Germinal center (tissue), 1 donor: ENCODE measurements at places on chromosomes 2 and 18.

GRCh38 chr2:30259827-30260679 is 28.7 kb downstream of the LBH start:
- no peak for DNase-seq

DNA sequence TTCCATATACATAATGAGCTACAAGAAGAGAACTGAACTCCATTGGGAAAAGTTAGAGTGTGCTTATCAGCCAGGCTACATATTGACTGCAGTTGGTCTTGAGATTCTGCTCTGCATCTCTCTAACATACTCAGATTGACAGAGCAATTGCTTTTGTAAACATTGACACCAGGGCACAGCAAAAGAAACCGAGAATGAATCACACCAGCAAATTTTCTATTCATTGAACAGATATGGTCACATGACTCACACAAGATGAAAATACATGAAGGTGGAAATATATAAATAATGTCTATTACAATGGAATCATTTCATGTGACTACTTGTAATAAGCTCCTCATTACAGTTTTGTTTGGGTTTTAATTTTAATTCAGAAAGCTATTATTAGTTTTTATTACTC is 691.9 kb upstream of the TMEFF2 start:
- DNase-seq = no peak

- no peak for DNase-seq
Observed at GRCh38 chr2:216526939-216527338, 28.3 kb downstream of the RPL37A start.

DNA sequence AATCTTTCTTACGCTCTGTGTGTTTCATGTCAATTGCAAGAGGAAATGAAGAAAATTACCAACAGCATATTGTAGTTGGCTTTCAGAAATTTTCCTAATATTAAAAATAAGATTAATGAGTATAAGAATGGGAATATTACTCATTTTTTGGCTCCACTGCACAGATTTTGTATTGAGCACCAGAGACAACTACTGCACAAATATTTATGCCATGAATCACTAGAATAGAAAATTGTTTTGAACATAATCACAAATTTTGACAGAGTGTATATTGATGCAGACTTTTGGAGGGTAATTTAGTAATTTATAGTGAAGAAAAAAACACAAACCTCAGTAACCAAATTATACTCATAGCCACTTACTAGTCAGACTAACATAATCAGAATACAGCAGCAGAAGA is 118.3 kb downstream of the DOK6 start:
- no peak for DNase-seq

DNA sequence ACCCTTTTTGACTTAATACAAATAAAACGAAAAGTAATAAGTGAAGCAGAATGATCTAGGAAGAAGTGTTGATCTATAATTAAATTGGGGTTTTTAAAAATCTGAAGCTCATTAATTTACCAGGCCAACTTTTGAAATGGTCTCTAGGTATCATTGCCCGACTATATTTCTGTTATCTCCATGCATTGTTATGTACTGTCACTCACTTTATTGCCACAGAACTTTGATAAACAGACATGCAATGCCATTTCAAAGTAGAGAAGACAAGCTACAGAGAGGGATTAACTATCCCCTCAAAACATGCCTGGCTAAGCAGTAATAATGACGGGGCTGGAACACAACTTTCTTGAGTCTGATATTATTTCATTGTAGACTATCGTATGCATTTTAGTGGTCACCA is 147.6 kb upstream of the ITGA4 start:
- no peak for DNase-seq

DNA sequence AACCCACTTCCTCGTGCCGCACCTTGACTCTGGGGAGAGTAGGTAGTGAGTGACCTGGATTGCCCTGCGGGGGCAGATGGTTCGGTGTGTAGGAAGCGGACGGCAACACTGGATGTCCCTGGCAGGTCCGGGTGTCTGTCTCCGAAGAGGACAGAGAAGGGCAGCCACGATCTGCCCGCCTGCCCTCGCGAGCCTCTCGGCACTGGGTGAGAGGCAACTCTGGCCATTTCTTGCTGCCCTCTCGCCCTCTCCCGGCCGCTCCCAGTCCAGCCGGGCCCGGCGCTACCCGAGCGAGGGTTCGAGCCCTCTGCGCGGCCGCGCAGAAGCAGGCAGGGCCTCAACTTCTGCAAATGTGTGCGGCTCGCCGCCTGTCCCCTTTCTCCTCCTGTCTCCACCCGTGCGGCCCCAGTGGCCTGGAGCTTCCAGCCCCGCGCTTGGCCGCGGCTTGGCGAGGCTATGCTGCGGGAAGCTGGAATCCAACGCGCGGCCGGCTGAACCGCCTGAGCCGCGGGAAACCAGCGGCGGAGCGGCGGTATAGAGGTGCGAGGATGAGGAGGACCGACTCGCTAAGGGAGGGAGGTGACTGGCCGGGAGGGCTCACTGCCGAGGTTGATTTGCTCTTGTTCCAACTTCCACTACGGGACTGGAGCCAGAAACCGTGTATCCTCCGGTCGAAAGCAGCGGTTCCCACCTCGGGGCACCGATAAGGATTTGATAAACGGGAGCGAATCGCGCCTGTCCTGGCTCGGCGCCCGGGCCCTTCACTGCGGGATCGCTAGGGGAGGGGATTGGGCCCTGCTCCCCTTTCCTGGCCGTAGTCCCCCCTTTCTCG is 1.5 kb downstream of the EPAS1 start:
- DNase-seq = peak; percentile 40

DNA sequence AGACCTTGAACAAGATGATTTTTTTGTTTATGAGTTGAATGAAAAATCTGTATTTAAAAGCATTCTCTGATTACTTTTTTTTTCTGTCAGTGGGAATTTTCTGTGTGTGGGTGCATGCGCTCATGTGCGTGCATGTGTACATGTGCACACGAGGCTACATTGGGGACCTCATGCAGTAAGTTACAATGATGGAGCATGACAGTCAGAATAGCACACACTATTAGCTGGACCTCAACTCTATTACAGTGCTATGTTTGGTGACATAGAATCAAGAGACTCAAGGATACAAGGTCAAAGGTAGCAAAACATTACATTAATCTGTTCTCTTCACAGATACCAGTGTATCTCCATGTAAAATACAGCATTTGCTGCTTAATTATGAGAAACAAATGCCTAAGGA is 276.8 kb upstream of the FIGN start:
- no peak for DNase-seq

DNA sequence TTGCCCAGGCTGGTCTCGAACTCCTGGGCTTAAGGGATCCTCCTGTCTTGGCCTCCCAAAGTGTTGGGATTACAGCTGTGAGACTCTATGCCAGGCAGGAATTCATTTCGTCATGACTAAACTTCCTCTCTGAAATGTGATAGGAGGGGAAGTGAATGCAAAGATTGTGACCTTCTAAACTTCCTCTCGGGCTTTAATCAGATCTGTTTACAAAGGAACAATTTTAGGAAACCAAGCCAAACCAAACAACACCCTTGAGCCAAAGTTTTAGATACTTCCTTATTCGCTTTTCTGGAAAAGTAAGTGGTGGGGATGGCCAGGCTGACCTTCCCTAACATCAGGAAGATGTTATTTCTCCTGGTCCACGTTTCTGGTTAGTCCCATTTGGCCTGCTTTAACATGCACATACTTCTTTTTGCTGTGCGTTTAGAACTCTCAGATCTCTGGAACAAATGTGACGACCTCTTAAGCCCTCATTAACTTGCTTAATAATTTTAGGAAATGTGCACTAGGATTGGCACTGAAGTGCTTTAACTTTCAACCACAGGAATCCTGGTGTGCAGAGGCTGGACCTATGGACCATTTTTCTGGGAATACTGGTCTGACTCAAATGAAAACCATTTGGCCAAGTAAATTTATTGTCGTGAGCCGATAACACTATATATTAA is 33.2 kb upstream of the YES1 start:
- no peak for DNase-seq

DNA sequence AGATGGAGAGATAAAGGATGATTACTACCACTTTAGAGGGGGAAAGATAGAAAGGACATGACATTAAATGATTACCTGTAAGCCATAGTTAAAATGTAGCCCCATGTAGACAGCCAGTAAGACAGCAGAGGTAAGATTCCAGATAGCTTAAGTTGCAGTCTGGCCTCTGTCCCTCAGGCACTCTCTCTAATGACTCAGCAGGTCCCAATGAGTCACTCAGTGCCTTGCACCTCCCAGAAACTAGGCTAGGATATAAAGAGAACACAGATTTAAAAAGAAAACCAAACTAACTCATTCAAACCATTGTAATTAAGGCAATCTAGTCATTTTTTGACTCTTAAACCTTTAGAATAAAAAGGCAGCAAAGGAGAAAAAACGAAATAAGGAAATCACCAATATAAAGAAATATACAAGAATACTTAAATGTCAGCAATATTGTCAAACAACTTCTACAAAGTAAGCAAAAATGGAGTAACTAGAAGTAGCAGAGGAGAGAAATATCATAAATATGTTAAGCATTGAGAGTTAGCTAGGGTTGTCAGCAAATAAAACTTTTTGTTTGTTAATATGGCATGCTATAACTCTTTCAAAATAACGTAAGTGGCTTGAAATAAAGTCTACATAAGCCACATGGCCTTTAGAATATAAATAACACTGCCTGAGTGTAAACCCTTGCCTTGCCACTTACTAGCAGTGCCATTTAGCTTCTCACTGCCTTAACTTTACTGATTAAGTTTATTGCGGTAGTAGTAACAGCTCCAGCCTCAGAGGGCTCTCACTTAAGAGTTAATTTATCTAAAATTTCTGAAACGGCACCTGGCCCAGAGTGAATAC is 48.5 kb downstream of the SOCS6 start:
- DNase-seq = no peak

- DNase-seq = no peak
Observed at GRCh38 chr2:95315801-95316411, 18.8 kb downstream of the KCNIP3 start.

GRCh38 chr2:108444941-108445840 is 3.8 kb upstream of the GCC2 start:
- DNase-seq = no peak

- DNase-seq = no peak
Observed at GRCh38 chr2:241659150-241659739, 21.8 kb downstream of the ATG4B start.

GRCh38 chr2:200305797-200306195 is 697 bp upstream of the SPATS2L start:
- peak; percentile 4 for DNase-seq

DNA sequence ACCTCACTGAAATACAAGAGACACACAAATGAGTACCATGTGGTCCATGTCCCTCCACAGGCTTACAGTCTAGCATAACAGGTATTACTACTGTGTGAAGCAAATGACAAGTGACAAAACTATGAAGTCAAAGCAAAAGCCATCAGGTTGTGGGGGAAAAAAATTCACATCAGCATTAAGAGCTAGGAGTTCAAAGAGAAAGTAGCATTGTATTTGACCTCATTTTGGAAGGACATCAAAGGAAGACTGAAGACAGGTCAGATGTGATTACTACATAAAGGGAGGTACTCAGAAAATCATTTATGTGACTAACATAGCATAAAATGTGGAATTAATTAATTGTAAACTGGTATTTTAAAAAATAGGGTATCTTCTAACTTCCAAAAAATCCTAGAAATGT is 224.2 kb downstream of the CDH2 start:
- no peak for DNase-seq

- DNase-seq = no peak
Observed at GRCh38 chr2:239171643-239172042, 229.2 kb downstream of the HDAC4 start.

GRCh38 chr2:1370461-1370860 is 42.8 kb upstream of the TPO start:
- DNase-seq = no peak

DNA sequence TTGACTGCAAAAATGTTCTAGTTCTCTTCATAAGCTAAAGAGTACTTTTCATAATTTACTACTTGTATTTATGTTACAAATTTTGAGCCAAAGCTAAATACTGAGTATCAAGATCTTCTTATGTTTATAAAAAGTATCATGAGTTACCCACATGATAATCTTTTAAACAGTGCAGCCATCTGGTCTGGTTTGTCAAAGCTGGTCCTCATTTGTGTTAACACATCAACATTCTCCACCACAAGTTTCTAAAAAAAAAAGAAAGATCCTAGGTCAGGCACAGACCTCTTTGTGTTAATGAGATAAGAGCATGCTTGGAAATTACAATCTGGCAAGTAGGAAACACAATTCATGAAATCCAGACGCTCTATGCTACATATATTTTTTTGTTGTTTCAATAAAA is 75.5 kb upstream of the FRZB start:
- DNase-seq = no peak

DNA sequence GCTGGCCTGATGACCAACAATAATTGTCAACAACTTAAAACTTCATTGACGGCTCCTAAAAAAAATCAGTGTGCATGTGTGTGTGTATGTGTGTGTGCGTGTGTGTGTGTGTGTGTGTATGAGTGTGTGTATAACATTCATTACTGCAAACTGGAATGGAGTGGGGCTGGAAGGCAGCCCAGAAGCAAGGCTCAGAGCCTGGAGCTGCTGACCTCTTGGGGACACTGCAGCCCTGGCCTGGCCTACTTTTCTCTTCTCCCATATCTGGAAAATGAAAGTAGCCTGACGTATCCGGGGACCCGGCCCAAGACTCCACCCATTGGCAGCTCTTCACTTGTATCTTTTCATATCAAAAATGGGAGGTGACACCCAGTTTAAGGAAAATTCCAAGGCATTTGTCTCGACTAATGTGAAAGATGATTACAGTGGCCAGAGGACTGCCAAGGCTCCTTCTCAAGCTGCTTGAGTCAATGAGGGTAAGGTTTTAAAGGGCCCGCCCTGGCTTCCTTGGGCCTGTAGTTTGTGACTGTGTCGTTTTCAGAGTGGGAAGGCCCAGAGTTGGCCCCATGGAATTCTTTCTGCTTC is 72.4 kb upstream of the IL1R1 start:
- no peak for DNase-seq

DNA sequence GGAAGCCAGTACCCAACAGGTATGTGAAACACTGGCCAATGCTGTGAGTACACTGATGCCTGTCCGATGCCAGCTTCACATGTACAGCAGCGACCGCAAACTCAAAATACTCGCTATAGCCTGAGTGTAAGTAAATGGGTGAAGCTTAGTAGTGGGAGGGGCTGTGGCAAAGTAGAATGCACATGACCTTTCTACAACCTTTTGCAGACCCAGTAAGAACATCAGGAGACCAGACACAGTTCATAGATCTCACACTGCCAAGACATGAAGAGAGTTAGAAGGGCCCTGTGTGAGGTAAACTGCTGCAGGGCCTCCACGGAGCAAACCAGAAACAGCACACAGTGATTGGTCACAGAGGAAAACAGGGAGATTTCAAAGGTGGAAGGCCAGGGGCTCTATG is 9.1 kb upstream of the UBXN4 start:
- no peak for DNase-seq
